ENCODE measurements at places on chromosomes 16 and 17.

- no peak for DNase-seq
Observed at GRCh38 chr16:83785455-83785854, 22.3 kb upstream of the HSBP1 start.

DNA sequence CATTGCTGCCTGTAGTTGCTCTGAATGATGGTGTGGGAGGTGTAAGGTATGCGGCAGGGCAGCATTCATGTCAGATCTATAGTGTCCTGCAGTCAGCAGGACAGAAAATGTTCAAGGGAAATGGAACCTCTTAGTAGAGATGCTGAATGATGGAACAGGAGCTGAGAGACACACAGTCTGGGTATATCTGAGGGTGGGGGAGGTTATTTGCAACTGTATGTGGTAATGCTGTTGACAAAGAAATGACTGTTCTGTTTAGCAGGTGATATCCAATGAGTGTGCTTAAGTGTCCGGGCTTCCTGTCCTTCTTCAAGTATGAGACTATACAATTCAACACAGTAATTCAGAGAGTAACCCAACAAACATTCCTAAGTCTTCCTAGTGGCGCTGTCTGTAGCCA is 46.6 kb downstream of the STH start:
- DNase-seq: no peak

DNA sequence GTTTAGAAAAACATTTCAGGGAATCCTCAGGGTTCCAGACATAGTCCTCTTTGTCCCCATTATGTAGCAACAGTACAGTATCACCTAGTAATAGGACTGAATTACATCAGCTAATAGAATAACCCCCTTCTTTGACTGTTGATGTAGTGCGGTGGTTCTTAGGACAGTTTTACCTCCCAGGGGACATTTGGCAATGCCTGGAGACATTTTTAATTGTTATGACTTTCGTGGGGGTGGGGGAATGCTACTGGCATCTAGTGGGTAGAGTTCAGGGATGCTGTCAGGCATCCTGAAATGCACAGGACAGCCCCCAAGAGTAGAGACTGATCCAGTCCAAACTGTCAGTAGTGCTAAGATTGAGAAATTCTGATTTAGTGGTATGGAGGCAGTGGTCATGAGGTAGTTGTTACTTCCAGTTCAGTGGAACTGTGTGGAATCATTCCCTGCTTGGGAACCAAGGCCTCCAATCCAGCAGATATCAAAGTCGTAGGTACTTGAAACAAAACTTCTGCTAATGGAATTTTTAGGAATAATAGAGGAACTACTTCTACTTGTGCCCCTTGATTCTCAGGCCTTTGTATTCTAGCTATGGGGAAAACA is 20.3 kb downstream of the NF1 start:
- no peak for DNase-seq

GRCh38 chr16:74224828-74225612 is 71.6 kb upstream of the PSMD7 start:
- DNase-seq: no peak

DNA sequence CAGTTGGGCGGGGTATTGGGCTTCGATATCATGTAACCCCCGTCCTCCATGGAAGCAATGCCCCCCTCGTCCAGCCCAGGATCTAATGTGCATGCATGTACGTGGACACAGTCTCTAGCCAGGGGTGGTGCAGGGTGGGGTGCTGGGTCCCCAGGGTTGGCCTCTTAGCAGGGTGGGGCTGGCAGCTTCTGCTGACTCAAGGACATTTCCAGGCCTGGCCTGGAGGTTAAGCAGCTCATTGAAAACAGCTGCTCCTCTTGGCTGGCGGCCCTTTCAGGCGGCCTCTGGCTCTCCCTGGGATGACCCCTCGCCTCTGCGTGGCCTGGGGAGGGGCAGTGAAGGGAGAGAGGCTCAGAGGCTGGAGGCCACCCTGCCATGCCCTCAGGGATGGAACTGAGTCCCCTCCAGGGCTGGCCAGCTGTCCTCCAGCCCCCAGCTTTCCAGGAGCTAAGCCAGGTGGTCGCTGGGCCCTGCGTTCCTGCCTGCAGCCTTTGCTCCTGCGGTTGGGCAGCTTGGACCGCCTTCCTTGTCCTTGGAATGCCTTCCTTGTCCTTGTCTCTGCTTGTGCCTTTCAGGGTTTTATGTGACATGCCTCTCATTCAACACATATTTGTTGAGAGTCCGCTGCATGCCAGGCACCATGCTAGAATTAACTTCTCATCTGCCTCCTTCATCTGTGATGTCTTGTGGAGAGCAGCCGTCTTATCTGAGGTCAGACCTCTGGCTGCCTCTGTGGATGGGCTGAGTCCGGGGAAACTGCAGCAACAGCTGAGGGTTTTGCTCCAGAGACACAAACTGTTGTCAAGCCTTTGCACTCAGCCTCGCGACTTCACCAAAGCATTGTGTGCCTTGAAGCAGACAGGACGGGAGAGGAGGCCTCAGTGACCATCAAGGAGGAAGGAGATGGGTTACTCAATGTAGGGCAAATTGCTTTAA is 26.6 kb downstream of the MRC2 start:
- DNase-seq: no peak

DNA sequence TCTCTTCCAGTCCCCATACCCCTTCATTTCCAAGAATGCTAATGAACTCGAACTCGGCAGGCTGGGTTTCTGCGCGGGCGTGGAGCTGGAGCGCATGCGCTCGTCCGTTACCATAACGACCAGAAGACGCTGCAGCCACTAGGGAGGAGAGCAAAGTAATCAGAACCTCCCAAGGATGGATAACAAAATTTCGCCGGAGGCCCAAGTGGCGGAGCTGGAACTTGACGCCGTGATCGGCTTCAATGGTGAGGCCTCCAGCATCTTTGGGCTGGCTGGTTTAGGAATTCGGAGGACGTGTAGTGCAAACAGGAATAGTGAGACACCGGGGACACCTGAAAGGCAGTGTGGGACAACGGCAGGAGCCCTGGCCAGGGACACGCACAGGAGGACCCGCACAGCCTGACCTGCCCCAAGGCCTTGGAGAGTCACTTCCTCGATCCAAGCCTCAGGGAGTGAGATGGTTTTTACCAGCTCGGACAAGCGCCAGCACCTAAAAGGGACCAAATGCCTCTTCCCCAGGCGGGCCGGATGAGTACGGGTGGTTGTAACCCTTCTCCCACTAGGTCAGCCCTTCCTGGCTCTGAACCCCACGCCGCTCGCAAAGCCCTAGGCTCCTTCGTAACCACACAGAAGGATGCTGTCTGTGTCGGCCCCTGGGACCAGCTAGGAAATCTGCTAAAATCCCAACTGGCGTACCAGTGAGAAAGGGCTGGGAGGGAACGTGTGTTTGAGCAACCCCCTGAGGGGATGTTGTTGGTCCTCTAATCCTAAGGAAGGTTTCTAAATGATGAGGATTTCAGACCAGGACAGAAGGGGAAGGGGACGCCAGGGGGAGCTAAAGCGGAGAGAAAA is at the start of gene CFAP52:
CFAP52 (plus strand) TSS at position 122 of the 852 bp plus-strand sequence; CDS start at position 176, 54 bp downstream.
- peak; percentile 52 for DNase-seq

- no peak for DNase-seq
Observed at GRCh38 chr16:8929086-8929748, 34.5 kb downstream of the USP7 start.

DNA sequence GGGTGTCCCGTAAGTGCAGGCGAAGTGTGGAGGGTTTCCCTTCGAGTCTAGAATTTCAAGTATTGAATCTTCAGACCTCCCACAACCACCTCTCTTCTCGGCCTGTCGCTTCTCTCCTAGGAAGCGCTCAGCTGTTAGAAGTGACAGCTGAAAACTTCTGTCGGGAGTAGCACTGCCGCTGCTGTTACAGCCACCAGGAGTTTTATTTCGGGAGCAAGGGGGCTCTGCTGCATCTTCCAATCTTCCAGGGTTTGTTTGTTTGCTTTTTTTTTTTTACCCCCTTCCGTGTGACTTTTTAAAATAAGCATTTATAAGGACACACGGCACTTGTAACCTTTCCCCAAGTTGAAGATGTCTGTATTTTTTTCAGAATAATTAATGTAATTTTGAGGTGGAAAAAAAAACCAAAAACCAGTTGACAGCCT is 767 bp downstream of the RPS6KB1 start:
- peak; percentile 4 for DNase-seq

GRCh38 chr17:82743344-82744219 is 8.2 kb downstream of the FN3K start:
- DNase-seq: no peak

DNA sequence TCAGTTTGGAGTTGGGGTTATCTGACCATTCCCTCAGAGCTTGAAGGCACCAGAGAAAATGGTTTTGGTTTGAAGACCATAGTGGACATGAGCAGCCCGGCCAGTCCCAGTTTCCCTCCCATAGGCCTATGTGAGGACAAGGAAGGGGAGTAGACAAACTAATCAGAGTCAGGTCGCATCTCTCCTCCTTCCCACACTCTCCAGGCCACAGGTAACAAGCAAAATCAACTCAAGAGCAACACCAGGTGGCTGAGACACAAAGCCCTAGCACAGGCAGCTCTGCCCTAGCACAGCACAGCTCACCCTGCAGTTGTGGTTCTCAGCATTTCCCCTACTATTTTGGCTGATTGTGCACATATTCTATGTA is 7.2 kb downstream of the SUPT4H1 start:
- DNase-seq: no peak

DNA sequence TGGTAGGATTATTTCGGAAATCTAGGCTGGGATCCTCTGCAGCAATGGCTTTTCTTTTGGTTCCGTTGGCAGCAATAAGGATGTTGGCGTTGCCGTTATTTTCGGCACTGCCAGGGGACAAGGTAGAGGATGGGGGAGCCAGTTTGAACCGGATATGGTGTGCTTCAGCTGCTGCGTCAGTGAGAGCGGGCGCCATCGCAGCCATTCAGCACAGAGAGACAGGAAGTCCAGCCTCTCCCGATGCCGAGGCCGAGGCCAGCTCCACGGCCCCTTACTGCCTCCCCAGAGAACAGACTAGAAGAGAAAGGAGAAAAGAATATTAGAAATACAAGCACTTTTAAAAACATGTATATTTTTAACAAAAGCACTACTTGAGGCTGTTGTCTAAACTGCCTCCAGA is 21.3 kb downstream of the KANSL1 start:
- no peak for DNase-seq

DNA sequence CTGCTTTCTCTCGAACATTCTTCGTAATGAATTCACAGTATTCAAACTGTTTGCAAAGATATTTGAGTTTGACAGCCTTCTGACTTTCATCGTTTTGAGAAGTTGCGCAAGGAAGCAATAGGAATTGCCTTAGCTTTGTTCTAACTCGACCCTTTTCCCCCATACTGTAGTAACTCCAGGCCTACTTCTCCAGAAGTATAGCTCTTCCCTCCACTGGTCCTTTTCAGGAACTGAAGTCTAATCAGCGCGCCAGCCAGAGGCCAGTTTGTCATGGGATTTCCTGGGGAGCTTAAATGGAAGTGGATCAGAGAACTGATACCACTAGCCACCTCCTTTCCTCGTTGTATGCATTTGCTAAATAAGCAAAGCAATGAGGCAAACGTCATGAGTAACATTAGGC is 27.9 kb downstream of the CDR2 start:
- no peak for DNase-seq

DNA sequence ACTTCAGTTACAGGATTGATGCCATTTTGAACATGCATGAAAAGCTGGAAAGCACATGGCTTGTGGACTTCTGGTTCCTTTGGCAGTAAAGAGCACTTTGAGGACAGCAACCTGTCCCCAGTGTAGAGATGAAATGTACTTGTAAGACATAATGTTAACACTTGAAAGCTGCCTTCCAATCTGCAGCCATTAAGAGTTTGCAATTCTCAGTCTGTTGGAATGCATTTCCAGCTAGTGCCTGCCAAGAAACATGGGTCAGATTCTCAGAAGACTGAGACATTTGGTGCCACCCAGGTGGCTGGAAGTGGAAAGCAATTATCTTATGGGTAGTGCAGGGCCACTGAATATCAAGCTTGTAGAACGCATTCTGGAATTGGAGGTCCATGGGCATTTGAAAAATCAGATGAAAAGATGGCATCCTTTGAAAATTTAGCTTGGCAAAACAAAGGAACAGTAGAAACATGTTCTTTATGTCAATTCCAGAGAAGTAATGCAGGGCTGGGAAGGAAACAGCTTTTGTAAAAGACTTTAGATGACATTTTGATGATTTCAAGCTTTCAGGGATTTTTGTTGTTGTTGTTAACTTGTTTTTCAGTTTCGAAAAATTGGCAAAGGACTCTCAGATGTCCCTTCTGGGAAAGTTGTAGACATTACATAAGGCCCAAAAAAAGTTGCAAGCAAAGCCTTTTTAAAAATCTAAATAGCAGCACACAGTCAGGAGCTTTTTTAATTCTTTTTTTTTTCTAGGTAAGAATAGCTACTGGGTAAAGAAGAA is 147.0 kb downstream of the ABCA8 start:
- no peak for DNase-seq

DNA sequence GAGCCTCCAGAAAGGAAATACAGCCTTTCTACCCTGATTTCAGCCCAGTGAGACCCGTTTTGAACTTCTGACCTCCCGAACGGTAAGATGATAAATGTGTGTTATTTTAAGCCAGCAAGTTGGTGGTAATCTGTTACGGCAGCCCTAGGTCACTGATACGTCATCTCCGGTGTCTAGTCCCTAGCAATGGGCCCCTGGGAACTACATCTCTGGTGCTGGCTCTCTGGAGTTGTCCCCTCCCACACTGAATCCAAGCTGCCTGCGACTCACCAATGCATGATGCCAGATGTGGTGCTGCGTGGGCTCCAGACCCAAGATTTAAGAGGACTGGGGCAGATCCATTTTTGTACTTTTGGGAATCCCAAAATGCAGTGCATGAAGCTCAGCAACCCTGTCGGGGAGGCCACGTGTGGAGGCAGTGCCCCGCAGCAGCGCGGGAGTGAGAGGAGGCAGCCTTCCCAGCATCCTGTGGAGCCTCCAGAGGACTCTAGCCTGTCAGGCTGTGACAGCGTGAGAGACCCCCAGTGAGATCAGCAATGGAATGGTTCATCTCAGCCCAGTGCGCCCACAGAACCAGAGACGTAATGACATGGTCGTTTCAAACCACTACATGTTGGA is 43.6 kb upstream of the USP7 start:
- DNase-seq: no peak

- DNase-seq: peak; percentile 35
Observed at GRCh38 chr17:17096438-17097178, 54.4 kb downstream of the MPRIP start.

DNA sequence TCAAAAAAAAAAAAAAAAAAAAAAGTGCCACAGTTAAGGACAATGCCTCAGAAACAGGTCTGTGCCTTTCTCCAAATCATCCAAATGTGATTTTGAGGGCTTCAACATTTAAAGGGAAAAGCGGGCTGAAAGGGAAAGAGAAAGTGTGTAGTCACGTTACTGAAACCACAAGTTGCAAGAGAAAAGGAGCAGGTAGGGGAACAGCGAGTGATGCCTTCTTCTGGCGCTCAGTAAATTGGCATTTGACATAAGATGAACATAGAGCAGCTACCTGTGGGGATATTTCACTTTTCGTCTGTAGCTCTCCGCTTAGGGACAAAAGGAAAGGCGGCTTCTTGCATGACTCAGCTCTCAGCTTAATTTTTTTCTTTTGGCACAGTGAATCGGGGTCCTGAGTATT is 11.1 kb downstream of the CMTM2 start:
- no peak for DNase-seq

All from gastrocnemius medialis (tissue), 4 donors.